AG08396 (cell line): ENCODE measurements at places on chromosomes 2 and 18.
A peak's percentile ranks its signal among the peaks of the same experiment; 100 is the strongest.

DNA sequence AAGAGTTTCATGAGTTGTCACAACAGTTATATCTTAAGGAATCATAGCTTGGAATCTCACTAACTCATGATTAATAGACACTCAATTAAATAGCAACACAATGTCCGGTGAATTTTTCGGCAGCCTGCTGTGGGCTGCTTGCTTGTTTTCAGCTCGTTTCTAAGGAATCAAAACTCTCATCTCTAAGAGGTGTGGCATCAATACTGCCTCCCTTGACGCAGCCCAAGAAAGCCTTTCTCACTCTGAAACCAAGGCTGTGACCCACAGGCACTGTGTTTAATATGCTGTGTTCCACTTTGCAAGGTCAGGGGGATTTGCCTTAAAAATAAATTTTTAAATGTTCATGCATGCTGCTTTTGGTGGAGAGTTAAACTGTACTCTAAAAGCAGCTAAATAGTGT is 5.4 kb downstream of the DCC start:
- no peak for DNase-seq

DNA sequence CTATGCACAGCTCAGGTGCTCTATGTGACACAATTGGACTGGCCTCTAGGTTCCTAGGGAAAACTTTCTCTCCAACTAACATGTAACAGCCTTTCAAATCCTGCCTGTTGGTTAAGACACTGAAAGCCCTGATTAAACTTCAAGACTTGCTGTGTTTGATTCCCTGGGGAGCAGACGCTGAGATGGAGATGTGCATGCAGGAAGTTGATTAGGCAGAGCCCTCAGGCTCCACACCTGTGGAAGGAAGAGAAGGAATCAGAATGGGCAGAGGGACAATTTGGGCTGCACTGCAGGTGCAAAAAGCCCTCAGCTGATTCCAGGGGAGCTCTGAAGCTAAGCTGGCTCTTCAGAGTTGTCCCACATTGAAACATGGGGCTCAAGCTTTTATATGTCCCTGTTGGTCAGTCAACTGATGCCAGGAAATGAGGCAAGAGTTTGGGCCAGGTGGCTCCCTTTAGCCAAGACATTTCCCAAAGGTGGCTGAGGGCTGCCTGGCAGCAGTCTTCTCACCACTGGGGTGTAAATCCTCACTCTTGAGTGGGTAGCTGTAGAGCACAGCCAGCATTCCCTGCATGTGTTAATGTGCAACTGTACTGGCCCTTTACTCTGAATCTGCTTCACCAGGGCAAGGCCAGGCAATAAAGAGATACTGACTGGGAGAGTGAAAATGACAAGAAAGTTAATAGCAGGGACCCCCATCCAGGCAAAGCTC is 199.5 kb upstream of the DDX18 start:
- DNase-seq = no peak

- DNase-seq = no peak
Measured at GRCh38 chr18:70415823-70416488, 127.1 kb downstream of the SOCS6 start.

DNA sequence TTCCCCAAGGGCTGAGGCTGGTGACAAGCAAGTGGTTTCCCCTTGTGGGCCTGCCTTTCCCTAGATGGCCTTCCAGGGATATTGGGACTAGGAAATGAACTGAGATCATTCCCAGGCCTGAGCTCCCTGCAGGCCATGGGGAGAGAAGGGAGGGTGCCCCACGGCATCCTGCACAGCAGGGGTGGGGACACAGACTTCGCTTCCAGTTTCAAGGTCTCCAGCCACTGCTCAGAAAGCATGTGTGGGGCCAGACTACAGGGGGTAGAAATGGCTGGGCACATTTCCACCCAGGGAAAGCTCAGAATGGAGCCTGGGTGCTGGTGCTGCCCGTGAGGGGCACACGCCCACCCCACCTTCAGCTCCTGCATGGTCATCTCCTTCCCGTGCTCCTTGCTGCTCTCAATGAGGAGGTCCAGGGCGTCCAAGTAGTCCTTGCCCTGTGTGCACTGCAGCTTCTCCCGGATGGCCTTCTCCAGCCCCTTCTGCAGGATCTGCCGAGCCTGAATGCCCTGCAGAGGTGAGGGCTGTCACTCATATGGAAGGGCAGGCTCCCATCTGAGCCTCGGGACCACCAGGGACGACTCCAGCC is 13.2 kb downstream of the CYP26B1 start:
- no peak for DNase-seq

DNA sequence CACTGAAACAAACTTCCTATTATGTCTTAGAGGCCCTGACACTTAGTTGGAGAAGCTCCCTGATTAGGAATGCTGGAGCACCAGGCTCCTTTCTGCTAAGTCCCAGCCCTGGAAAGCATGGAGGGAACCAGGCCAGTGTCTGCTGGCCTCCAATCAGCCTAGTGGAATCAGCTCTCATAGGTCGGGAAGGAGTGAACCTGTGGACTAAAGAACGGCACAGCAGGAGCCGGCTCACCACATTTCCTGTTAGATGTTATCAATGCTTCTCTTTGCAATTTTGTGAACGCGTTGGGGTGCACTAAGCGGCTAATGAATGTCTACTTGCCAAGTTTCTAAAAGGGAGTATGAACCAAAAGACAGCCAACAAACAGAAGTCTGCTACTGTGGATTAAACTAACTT is 296.6 kb downstream of the NAPG start:
- no peak for DNase-seq

- DNase-seq = no peak
Measured at GRCh38 chr18:12990123-12990475, 1.1 kb upstream of the CEP192 start.

- no peak for DNase-seq
Measured at GRCh38 chr2:128271911-128272600, 46.6 kb downstream of the HS6ST1 start.

DNA sequence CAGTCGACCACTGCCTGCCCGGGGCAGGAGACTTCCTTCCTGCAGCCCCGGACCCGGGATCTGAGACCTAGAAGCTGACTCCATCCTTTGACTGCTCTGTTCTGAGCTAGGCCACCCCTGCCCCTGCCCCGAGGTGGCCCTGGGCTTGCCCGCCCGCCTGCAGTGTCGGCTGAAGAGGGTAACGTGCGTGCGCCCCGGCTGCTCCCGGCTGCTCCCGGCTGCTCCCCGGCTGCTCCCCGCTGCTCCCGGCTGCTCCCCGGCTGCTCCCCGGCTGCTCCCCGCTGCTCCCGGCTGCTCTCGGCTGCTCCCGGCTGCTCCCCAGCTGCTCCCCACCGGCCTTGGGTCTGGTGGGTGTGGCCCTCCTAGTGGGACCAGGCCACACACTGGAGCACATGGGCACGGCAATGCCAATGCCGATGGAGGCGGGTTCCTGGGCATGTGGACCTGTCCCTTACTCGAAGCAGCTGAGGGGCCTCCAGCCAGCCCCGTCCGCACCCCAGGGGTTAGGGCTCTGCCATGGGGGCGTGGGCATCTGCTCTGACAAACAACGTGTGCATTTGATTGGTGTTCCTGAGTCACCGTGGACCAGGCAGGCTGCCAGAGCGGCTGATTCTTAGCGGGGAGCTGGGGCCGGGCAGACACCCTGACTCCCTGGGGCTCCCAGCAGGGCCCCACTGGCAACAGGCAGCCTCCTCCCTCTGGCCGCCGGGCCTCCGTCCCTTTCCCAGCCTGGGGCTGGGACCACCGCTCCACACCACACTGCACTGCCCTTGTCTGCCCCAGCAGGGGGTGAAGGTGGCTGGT is 2.0 kb upstream of the GAL3ST2 start:
- DNase-seq = peak; percentile 94

DNA sequence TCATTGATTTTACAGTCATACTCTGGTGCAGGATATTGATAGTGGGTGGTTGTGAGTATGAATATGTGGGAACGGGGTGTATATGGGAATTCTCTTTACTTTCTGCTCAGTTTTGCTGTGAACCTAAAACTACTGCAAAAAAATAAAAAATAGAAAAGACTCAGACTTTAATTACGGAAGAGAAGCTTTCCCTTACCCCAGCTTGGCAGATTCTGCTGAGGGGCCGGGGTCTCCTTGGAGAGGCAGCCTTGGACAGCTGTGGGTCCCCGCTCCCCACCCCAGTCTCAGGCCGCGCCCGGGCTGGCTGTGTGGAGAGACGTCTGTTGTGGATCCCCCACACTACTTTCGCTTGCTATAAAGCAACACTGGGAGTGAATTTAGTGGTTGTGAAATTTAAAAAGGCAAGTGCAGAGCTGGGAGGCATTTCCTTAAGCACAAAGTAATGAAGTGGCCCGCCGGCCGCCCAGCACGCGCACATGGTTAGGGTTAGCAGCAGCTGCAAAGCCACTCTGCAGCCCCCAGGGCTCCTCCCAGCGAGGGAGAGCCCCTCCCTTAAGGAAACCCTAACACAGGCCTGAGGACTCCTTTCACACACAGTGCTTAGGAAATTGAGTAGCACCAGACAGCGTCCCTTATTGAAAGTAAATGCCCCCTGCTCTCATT is 102.4 kb downstream of the DDX1 start:
- DNase-seq = no peak
